ENCODE measurements at places on chromosomes 3 and 15.

GRCh38 chr3:196499061-196499460 lies 4.5 kb downstream of the RNF168 start:
- DNase-seq = no peak

- DNase-seq = no peak
Observed at GRCh38 chr15:71588746-71589145, 221.6 kb upstream of the NR2E3 start.

- peak; percentile 18 for DNase-seq
Observed at GRCh38 chr3:119627461-119627860, 29.8 kb downstream of the PLA1A start.

- DNase-seq = no peak
Observed at GRCh38 chr3:166829896-166830295, 550.2 kb downstream of the ZBBX start.

- no peak for DNase-seq
Observed at GRCh38 chr15:91733661-91734060, 119.8 kb upstream of the SLCO3A1 start.

DNA sequence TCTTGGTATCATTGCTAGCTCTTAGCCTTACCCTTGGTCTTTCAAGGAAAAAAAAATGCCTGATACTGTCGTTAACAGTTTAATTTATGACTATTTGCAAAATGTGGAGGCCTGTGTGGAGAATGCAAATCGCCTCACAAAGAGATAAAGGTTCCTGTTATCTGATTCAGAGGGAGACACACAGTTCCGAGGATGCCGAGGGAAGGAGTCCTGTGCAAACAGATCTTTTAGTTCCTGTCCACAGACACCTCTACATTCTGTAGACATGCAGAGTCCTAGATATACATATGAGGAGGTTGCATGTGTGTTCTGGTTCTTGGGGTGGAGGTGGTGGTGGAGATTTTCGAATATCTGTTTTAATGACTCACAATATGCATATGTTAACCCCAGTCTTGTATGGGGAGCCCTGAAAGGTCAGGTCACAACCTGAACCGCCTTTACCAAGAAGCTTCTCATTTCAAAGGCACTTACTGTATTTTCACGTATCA lies 5.7 kb downstream of the NR2F2 start:
- no peak for DNase-seq

GRCh38 chr15:93719921-93720351 lies 511.4 kb upstream of the MCTP2 start:
- DNase-seq = no peak

- no peak for DNase-seq
Observed at GRCh38 chr3:46935168-46935858, 41.2 kb downstream of the CCDC12 start.

All from bone marrow (tissue), 2 donors.